Endothelial cell of umbilical vein (primary cell): ENCODE measurements at places on chromosomes 11 and 22. TPM values are rescaled to one million over a fixed set of nuclear protein-coding genes. Genes with fewer than 3 reads are reported as not detected.

DNA sequence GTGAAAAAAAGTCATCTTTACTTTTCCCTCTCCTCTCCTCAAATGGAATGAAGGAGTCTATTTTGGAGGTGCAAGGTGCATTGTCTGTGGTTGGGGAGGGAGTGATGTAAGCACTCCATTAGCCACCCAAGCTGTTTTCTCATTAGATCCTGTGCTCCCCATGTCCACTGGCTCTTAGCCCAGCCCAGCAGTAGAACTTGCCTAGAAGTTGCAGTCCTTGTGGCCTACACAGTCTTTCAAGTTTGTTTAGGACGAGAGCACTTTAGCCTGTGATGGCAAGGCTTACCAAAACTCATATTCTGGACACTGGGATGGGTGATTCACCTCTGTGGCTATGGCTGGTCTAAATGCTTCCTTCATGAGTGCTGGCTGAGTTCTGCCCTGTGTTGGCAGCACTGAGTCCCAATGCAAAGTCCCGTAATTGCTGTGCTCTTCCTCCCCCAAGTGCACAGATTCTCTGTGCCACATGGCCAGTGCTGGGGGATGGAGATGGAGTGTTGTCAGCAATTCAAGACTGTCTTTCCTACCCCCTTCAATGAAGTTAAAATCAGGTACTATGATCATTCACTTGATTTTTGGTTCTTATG is 15.8 kb downstream of the SLC22A25 start:
- no peak for DNase-seq

DNA sequence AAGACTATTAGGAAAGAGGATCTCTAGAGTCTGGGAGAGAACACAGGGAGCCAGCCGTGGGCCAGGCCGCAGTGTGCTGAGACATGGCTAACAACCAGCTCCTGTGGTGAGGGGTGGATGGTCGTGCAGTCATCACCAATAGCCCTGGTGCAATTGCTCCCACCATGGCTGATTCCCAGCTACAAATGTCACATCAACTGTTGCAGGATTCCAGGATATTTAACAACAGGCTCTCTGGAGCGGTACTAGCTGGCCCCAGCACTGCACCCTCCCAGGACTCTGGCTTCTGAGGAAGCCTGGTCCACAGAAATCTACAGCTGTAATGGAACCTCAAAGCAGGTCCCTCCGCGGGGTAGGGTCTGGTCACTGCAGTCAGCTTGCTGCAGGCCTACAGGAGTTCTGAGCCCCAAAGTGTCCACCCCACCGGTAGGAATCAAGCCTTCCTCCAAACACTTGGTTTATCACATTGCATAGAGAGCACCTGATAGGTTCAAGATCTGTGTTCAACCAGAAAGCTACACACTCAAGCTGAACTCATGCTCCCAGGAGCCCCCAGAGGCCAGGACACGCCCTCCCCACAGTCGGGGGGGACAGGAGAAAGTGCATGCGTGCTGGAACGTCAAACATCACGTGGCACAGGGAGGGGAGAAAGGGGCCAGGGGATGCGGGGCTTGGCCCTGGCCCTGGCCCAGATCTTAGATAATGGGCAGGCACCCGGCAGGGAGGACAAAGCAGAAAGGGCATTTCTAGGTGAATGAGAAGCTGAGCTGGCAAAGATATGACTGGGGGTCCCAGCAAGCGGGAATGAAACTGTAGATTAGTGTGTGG is 609.0 kb downstream of the TBC1D22A start:
- DNase-seq, result no peak

- DNase-seq, result peak; percentile 74
Measured at GRCh38 chr11:80414181-80415165, 973.6 kb upstream of the TENM4 start.

DNA sequence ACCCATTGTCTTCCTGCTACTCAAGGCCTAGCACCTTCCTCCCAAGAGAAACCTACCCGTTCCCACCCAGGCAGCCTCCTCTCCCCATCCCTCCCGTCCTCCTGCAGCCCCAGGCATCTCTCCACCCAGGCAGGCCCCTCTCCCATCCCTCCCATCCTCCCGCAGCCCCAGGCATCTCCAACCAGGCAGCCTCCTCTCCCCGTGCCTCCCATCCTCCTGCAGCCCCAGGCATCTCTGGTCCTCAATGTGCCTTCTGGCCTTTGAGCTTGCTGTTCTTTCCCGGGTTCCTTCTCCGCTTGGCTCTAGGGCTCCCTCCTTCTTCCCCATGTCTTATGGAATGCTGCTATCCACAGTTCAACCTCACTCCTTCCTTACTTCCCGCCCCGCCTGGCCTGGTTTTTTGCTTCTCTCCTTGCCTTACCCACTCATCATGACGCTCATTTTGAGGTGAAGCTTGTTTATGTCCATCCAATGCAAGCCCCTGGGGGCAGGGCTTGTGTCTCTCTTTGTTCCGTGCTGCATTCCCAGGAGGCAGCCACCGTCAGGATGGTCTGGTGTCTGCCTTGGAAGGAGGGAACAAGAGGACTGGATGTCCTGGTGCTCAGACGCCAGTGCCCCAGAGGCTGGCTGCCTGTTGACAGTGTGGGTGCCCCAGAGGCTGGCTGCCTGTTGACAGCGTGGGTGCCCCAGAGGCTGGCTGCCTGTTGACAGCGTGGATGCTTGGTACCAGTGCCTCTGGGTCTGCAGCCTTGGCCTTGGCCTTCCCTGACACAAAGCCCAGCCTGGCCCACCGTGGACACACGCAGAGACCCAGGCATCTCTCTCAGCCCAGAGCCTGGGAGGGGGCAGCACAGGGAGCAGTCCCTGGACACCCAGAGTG is 815.7 kb downstream of the BRD1 start:
- no peak for DNase-seq

DNA sequence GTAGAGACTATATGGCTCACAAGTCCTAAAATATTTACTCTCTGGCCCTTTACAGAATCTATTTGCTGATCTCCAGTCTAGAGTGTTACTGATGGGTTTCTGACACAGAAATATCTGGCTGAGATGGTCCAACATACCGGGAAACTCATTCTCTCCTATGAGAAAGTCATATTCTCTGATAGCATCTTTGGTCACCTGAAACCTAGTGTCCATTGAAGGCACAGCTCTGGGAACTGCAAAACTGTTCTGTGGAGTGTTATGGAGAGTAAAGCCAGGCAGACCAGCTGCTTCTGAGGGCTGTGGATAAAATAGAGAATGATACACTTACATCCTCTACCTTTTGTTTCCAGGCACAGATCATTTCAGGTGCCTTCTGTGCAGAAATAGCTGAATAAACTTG is 2.5 kb upstream of the C11orf24 start:
- DNase-seq, result no peak

- DNase-seq, result no peak
Measured at GRCh38 chr11:18714443-18714780, 11.6 kb downstream of the IGSF22 start.

GRCh38 chr11:86783661-86784060 is 16.7 kb upstream of the PRSS23 start:
- DNase-seq, result no peak

DNA sequence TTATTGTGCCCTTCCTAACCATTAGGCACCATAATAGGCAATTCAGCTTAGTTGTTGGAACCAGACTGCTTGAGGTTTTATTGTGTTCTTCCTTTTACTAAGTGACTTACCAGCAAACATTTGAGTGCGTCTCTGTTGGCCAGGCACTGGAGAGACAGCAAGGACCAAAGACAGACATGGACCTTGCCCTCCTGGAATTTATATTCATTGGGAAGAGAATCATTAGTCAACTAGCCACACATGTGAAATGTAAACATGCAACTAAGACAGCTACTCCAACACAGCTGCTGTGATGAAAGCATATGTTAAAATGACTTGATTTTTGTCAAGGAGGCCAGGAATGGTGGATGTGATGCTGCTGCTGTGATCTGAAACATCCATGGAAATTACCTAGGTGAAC is 106.4 kb downstream of the TRAF6 start:
- DNase-seq, result no peak

DNA sequence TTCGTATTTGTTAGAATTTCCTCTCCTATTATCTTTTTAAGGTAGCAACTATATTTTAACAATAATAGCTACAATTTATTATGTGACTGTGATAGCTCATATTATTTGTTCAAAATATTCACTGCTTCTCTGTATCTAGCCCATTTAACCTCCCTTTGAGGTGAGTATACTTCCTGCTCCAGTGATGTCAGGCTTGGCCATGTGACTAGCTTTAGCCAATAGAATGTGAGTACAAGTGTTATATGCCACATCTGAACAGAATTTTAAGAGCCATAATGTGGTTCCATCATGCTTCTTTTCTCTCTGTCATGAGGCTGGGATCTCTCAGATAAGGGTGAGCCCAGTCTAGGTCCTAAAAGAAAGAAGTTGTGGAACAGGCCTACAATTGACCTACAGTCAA is 217.6 kb downstream of the TTC28 start:
- no peak for DNase-seq

DNA sequence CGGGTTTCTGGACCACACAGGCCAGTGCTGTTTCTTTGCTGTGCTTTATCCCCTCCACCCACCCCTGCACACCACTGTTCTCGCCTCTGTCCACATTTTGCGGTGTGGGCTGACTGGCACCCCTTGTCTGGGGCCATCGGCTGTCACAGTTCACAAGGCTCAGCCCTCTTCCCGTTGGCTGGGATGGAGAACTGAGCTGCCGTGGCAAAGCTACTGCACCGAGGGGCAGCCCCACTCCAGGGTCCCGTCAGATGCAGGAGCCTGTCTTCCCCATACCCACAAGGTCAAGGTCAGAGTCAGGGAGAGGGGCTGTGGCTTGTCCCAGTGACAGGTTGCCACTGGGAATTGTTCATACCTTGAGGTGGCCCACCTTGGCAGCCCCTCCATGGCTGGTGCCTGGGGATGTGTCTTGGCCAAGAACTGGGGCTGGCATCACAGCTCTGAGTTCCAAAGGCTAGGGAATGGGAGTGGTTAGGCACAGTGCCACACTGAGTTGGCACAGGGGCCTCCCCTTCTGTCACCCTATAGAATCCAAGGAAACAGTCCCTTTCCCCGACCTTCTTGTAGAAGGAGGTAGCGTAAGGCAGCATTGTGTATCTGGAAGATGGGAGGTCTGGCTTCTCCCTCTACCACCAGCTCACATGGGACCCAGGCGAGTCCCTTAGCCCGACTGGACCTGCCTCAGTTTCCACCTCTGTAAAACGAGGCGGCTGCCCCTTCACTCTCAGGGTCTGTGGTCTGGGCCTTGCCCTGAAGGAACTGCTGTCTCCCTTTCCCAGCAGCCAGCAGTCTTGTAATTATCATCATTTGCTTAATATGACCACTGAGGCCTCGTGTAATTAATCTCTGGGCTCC is 3.4 kb downstream of the GRK2 start:
- DNase-seq, result peak; percentile 24

- DNase-seq, result no peak
Measured at GRCh38 chr11:66126064-66126463, 56.0 kb downstream of the PACS1 start.

DNA sequence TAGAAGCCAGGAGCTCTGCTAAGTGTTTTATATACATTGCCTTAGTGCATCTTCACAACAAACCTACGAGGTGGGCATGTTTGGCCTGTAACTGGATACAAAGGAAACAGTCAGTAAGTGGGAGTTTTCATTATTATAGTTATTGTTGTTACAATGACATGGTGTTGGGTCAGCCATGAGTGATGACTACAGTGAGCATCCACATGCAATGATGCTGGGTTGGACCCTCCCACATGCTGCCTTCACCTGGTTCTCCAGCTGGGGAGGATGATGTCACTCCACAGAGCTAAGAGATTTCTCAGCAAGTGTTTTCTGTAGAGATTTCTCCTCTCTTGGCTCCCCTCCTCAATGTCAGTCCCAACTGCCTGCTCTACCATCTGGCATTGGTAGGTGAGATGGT is 59.3 kb downstream of the EHF start:
- DNase-seq, result no peak

GRCh38 chr11:85751724-85752123 is 59.2 kb downstream of the SYTL2 start:
- no peak for DNase-seq

The P2RY2 gene
- 4.8 and 4.9 TPM in 2 replicates for polyA plus RNA-seq

The TNNI2 gene
- polyA plus RNA-seq, result not detected in 2 replicates

The NLRP14 gene
- polyA plus RNA-seq, result 0.21 and 0.26 TPM in 2 replicates

The C11orf86 gene
- polyA plus RNA-seq, result not detected in 2 replicates

The TRPC6 gene
- polyA plus RNA-seq, result 0.08 TPM in 1 of 2 replicates, not detected in the other

The PCSK7 gene
- 40.8 and 43.2 TPM in 2 replicates for polyA plus RNA-seq

The CD3G gene
- not detected in 2 replicates for polyA plus RNA-seq

The CNGA4 gene
- polyA plus RNA-seq, result 0.11 TPM in 1 of 2 replicates, not detected in the other

The CSF2RB gene
- 68.2 and 100 TPM in 2 replicates for polyA plus RNA-seq

The GGTLC2 gene
- polyA plus RNA-seq, result not detected in 2 replicates

The CWF19L2 gene
- polyA plus RNA-seq, result 1.1 and 1.4 TPM in 2 replicates

The FAM227A gene
- 0.49 and 0.58 TPM in 2 replicates for polyA plus RNA-seq
